ENCODE measurements at places on chromosomes 5 and 9. TPM values are rescaled to one million over a fixed set of nuclear protein-coding genes. Genes with fewer than 3 reads are reported as not detected.

GRCh38 chr5:120096413-120096812 is 367.7 kb upstream of the PRR16 start:
- DNase-seq, result peak; percentile 10
- no peaks in the 10 kb centered on the region for H3K36me3 ChIP-seq

DNA sequence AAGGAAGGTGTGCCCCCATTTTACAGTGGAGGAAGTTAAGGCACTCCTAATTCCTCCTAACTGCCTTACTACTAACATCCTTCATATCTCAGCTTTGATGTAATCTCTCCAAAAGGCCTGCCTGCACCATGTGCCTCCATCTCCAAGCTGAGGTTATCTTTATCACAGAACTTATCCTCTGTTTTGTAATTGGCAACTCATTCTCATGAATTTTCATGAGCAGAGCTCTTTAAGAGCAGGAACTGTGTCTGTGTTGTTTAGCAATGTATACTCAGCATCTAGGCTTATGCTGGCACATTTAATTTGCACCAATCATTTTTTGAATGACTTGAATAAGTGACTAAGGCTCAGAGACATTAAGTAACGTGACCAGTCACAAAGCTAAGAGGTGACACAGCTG is 147.9 kb upstream of the VLDLR start:
- no peak overlapping the region for H3K27ac ChIP-seq
- no peak for DNase-seq
- H3K36me3 ChIP-seq, result no peaks in the 10 kb centered on the region
- H3K4me1 ChIP-seq, result no peaks in the 10 kb centered on the region

SPATA31E1 gene
- 0.01 TPM for polyA plus RNA-seq

DNA sequence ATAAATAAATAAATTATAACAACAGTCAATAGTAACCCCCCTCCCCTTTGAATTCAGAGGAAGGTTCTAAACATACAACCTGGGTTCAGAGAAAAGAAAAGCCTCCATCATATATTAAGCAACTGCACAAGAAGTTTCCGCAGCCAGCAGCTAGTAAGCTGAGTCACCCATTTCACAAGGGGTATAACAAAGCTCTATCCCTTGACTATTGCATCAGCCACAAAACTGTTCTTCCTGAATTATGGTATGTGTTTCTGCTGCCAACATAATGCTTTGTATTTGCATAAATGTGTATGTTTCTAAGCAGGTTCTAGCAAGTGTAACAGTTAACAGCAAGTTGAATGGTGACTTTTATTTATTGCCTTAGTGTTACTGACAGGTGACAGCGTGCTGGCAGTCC is 6.8 kb upstream of the CEP120 start:
- no peaks in the 10 kb centered on the region for H3K27me3 ChIP-seq
- no peak overlapping the region for H3K4me3 ChIP-seq
- H3K27ac ChIP-seq, result peak overlapping the region; percentile 68
- peaks cover 33% of the 10 kb centered on the region for H3K4me1 ChIP-seq
- DNase-seq, result peak; percentile 96
- H3K36me3 ChIP-seq, result no peaks in the 10 kb centered on the region

DNA sequence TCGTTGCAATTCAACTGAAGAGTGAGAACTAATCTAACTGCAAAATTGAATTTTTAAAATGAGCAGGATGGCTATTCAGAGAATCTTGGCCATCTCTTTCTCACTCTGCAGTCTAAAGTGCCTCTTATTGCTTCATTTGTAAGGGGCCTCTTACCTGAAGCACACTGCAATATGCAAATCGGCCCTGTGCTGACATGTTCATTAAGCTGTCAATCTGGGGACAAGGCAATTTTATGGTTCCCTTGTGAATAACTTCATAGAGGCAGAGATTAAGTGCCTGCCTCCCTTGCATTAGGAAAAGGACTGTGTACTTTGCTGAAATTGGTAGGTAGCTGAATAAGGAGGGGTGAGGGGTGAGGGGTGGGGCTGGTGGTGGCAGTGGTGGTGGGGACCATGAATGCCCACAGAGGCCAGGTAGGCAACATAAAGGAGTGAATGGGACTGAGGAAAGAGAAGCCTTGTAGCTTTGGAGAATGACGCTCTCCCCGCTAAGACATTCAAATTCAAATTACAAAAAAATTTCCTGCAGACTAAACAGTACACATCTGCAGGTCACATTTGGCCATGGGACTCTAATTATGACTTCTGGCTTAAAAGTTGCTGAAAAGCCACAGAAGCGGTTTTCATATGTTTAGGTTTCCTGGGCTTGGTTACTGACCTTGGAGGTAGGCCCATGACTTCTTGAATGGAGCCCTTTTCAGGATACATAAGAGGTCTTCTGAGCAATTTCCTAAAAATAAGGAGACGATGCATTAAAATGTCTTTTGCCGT is 25.0 kb downstream of the TNFSF8 start:
- H3K27me3 ChIP-seq, result no peaks in the 10 kb centered on the region
- H3K4me1 ChIP-seq, result peaks cover 2% of the 10 kb centered on the region
- no peak for DNase-seq
- H3K4me3 ChIP-seq, result no peak overlapping the region

DNA sequence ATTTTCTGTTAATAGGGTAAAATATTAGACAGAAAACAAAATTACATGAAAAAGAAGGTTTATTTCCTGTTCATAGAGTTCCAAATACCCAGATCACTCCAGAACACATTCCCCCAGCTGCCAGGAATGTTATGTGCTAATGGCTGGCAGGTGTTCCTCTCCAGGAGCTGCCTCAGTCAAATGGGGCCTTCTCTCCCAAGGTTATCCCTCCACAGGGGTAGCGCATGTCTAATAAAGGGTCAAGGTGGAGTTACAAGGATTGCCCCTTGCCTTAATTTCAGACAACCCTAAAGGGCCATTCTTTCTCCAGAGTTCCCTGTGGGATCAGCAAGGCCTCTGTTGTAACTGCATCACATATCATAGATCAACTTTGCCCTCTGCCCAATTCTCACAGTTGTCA is 148.6 kb upstream of the PLPPR1 start:
- DNase-seq, result no peak
- H3K36me3 ChIP-seq, result no peaks in the 10 kb centered on the region
- H3K27me3 ChIP-seq, result no peaks in the 10 kb centered on the region
- H3K4me3 ChIP-seq, result no peak overlapping the region
